ENCODE measurements at places on chromosomes 12 and 14.

- DNase-seq = no peak
Observed at GRCh38 chr14:56036353-56036752, 81.9 kb upstream of the PELI2 start.

DNA sequence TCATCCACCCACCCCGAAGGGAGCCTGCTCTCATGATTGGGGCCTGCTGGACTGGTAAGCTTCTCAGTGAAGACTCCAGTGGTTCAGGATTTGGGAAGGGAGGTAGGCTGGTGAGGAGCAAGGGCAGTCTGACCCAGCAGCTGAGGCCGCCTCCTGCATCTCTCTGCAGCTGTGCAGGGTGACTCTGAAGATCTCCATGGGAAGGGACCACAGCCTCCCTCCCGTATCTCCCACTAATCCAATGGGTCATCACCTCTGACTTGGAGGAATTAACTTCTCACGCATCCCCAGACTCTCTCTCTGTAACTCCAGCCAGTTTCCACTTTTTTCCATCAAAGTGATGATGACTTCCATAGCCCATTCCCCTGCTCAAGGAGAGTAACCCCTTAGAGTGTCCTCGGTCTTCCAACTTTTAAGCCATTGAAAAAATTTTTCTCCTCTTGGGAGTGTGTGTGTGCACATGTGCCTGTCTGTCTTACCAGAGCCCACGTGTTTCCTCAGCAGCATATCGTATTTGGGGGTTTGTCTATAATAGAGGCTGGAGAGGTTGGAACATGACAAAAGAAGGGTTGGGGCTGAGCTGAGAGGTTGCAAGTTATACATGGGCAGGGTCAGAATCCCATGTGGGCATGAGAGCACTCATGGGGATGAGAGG, 11.3 kb downstream of the CLSTN3 start:
- DNase-seq = no peak

DNA sequence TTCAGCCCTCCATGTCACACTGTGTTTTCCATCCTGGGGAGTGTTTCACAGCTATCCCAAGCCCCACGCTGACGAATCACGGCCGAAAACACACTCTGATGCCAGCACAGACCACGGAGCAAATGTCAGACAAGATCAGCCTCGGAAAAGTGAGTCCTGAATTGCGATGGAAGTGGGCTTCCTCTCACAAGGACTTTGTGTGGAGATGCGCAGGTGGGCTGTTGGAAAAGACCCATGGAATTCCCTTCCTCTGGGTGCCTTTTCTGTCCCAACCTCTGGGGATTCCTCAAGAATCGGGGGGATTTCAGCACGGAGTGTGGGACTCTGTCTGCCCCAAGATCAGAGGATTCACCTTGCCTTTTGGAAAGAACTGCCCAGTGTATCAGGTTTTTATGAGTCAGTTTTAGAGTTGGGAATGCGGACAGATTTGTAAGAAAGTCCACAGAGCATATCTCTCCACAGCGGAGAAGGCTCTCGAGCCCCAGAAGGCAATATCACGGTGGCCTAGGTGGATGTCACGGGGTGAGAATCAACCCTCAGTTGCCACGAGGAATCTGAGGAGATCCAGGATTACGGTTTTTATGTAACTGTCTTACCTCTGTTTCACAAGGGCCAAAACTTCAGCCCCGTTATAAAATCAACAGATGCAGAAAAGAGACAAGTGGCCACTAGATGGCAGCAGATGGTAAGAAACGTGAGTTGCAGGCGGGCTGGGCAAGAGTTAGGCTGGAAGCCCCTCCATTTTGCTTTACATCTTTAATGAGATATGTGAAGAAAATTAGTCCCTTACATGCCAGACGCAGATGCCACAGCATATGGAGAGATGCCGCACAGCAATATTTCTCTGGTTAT, 201.9 kb downstream of the DAD1 start:
- DNase-seq = no peak

- peak; percentile 41 for DNase-seq
Observed at GRCh38 chr12:6688543-6688998, 604 bp downstream of the ZNF384 start.

- no peak for DNase-seq
Observed at GRCh38 chr12:121513464-121514183, 67.2 kb downstream of the KDM2B start.
